ENCODE measurements at places on chromosomes 12 and 14.

DNA sequence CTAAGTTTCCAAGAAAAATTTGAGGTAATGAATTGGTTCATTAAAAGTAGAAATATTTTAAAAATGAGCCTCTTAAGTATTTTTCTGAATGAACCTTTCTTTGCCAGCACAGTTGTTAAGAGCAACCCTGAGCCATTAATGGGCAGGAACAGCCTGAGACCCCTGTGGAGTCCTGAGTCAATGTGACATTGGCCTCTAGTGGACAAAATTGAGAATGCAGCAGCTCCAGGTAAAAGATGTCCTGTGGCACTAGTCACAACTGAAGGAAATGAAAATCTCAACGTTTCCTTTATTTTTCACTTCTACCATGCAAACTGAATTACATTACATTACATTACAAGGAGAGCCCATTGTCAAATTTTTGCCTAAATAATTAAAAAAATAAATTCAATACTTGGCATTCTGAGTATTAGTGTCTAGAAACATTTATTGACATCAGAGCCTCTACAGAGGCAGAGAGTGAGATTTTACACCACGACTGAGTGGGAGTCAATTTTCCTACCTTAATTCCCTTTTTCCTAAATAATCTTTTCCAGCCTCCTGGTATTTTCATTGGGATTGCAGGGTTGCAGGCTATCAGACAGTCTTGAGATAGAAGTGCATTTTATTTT is 135.7 kb downstream of the PPM1H start:
- DNase-seq, result peak; percentile 71

DNA sequence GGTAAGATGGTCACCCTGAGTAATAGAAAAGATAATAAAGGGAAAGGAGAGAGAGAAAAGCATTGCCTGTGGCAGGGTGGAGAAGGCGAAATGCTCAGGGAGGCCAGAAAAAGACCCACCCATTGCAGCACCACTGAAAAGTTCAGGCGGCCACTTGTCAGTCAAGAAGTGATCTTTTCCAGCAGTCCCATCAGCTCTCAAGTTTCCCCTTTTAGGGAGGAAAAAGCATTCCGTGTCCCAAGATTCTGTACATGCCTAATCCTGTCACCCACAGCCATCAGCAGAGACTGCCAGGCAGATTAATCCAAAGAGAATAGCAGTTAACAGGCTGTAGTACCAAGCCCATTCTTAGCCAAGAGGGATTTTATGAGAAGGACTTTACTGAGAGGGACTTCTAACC is 11.9 kb downstream of the SLC38A1 start:
- DNase-seq, result no peak

- no peak for DNase-seq
Observed at GRCh38 chr12:53978477-53979356, 4.0 kb upstream of the HOTAIR start.

DNA sequence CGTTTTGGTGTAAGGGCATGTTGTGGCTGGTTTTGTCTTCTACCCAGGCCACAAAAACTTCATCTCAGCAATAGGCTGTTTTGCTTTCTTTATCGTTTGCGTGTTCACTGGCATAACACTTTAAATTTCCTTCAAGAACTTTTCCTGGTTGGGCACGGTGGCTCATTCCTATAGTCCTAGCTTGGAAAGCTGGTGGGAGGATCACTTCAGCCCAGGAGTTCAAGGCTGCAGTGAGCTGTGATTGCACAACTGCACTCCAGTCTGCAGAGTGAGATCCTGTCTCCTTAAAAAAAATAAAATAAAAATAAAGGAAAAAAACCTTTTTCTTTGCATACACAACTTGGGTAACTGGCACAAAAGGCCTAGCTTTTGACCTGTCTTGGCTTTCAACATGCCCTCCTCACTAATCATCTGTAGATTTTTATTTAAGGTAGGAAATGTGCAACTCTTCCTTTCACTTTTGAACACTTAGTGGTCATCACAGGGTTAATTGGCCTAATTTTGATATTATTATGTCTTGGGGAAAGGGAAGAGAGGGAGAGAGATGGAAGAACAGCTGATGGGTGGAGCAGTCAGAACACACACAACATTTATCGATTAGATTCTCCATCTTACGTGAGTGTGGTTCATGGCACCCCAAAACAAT is 78.9 kb upstream of the PSMA6 start:
- DNase-seq, result no peak
